ENCODE measurements at places on chromosomes 6 and 20. TPM values are rescaled to one million over a fixed set of nuclear protein-coding genes. Genes with fewer than 3 reads are reported as not detected.

- no peak for DNase-seq
Measured at GRCh38 chr20:50412069-50412468, 98.1 kb upstream of the PTPN1 start.

Gene SLC22A3
- not detected for total RNA-seq

Gene SLC22A7
- not detected for total RNA-seq

Gene RSPO3
- not detected for total RNA-seq

Gene PGBD1
- total RNA-seq = 3.6 TPM

All from activated CD8-positive, alpha-beta T cell treated with anti-CD3 and anti-CD28 coated beads, Interleukin-2, amount 10 ng/mL, durations not matched to agents 7 days and 5 days (primary cell).